ENCODE measurements at places on chromosomes 3 and 15.

DNA sequence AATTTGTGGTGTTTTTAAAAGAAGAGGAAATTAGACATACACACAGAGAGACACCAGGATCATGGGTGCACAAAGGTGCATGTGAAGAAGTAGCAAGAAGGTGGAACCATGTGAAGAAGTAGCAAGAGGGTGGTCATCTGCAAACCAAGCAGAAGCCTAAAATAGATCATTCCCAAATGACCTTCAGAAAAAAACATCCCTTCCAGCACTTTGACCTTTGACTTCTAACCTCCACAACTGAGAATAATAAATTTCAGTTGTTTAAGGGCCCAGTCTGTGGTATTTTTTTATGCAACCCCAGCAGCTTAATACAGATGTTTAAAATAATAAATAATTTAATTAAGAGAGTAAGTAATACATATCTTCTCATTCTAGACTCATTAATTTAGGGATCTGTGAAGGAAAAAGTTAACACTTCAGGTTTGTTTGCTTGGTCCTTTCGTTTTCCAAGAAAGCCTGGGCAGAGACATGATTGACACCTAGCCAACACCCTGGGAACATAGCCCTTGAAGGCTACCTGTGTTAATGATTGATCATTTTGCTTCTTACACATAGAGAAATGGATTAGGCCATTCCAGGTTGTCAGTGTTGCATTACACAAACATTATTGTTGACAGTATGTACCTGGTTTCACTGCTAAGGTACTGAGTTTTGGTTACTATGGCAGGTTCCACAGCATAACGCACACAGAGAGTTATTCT is 1331.2 kb upstream of the GBE1 start:
- no peak for DNase-seq

GRCh38 chr3:178059836-178060235 is 476.4 kb upstream of the KCNMB2 start:
- no peak for DNase-seq

GRCh38 chr15:29003191-29003839 is 117.5 kb downstream of the APBA2 start:
- DNase-seq = no peak

DNA sequence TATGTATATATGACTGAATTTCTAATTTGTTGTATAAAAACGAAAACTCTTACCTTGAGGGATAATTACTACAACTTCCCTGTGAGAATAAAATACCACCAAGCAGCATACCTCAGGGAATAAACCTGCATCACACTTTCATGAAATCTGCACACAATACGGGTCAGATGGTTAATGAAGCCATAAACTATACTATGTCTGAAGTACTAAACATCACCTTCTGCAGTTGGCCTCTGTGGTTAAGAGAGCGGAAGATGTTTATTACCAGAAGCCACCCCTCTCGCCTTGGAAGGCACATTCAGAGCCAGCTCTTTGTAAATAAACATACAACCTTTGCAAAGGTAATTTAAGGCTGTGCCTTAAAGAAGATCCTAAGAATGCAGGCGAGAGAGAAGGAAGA is 462.1 kb upstream of the NR2F2 start:
- DNase-seq = no peak

DNA sequence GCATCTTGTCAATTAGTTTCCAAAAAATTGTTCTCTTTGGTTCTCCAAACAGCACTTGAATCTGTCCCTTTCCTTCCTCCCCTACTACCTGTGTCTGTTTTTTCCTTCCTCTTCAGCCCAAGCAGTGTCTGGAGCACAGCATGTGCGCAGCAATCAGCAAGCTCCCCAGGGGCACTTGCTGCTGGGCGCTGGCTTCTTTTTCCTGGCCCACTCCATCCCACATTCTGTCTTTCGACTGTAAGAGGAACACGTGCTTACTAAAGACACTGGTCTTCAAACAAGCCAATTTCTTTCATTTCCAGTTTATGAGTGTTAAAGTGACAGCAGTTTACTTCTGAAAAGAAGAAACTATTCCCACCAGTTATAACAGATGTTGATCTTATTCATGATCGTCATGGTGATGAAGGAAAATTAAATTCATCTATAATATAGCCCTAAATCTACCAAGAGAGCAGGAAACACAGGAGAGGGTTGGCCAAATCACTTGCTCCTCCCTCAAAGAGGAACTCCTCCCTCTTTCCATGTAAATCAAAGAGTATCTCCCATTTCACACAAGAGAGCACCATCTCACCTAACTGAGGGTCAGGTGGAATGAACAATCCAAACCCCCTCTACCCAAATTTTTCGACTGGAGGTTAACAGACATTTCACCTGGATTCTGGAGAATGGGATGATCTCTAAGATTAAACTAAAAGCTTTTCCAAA is 115.4 kb downstream of the IGF2BP2 start:
- DNase-seq = no peak

DNA sequence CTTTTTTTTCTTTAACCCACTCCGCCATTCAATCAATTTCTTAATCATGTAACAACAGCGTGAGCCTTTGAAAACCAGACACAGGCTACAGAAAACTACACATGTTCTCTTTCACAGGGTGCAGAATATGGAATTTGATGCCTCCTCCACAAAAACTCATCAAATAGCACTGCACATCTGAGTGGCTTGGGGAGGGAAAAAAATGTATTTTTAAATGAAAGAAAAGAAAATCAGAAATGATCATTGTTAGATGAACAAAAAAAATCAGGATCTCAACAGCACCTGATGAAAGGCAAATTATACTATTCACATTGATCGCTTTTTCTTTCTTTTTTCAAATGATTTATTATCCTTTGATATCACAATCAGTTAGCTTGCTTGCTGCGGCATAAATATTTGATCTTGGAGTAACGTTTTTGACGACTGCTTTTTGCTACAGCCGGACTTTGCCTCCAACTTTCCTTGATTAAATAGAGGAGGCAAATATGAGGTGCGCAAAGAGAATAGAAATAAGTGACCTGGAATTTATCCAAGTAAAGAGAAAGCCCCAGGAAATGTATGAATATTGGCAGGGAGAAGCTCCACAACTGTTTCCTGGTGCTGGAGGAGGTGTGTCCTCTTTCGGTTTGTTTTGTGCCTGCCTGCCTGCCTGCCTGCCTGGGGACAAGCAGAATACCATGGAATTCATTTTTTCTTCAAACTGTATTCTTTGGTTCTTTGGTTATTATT is 63.1 kb downstream of the EDEM1 start:
- no peak for DNase-seq

DNA sequence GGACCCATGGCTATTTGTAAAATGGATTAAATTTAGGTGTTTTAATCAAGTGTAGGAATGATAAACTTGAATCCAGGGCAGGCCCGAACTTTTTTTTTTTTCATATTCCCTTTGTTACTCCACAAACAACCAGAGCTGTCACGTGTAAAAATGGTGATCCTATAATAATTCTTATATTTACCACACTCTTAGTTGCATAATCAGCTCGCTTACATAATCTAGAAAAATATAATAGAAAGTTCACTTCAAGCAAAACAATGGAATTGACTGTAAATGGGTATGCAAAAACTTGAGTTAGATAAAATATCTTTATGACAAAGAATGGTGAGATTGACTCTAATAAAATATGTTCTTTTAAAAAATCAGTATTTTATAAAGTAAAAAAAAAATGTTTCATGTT is 2.1 kb upstream of the PAQR9 start:
- no peak for DNase-seq

DNA sequence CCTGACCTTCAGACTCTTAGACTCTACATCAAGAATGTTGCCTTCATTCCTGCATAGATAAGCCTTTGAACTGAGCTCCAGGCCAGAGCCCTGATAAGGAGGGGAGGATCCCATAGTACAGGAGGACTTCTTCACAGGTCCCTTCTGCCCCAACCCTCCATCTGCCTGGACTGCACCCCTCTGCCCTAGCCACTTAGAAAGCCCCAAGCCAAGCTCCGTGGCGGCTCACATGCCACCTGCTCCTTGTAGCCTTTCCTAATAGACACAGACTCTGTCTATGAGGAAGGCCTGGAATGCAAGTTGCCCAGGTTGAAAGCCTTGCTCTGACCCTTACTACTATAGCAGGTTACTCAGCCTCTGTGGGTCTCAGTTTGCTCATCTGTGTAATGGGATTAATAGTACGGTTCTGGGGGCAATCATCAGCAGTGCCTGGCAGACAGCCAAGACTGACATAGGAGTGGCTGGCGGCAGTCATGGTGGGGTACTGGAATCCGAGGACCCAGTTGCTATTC is 11.6 kb downstream of the PCSK6 start:
- no peak for DNase-seq
